ENCODE measurements at places on chromosomes 2 and 18. TPM values are rescaled to one million over a fixed set of nuclear protein-coding genes. Genes with fewer than 3 reads are reported as not detected.
A peak's percentile ranks its signal among the peaks of the same experiment; 100 is the strongest.

DNA sequence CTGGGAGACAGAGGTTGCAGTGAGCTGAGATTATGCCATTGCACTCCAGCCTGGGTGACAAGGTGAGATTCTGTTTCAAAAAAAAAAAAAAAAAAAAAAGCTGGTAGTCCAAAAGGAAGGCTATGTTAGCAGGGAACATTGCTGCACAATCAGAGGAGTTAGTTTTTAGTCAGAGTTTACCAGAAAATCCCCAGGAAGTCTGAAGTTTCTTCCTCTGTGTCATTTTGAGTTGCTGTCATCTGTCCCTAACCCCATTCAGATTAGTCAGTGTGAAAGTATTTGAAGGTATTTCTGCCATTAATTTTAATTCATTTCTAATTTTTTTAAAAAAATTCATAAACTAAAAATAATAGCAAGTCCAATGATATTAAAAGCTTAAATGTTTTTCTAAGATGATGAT, 33.5 kb upstream of the CERS6 start:
- no peak for DNase-seq

GRCh38 chr2:129877795-129878775, 101.4 kb upstream of the RAB6C start:
- peak; percentile 81 for DNase-seq

- DNase-seq: no peak
These were observed 142.9 kb upstream of the KLF7 start for GRCh38 chr2:207308519-207309224.

DNA sequence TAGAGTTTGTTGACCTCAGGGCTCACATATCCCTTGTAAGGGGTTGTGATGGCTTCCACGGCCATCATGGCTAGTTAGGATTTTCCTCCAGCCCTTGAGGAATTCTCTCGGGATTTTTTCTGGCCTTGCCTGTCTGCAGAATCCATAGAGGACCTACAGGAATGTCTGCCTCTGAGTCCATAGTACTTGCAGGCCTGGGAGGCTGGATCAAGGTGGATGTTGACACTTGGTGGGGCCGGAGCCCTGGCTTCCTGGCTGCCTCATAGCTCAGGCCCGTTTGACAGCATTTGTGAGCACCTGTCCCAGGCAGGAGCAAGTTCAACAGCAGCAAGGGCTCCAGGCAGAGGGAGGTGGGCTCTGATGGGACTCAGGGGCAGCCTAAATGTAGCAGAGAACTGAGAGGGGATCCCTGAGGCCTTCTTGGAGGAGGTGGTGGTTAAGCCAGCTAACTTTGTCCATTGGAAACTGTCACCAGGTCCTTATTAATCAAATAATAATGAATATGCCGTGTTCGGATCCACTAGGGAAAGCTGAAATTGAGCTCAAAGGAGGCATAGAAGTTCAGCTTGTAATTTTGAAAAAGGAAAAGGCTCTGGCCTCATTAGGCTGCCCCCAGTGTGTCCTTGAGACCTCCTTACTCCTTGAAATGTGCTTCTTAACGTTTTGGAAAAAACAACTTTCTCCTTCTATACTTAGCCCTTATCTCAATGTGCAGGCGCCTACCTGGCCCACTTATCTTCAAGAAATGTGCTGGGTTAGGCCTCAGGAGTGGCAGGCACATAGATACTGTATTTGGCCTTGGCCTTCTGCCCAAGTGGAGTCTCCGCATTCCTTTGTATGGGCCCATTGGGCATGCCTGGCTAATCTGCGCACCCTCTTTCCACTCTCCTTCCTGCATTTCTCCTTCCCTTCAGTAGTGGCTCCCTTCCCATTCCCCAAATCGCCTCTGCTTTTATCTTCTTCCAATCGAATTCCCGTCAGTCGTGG, 66.9 kb downstream of the HPCAL1 start:
- no peak for DNase-seq

- no peak for DNase-seq
These were observed 115.3 kb downstream of the FHOD3 start for GRCh38 chr18:36412778-36413177.

- no peak for DNase-seq
These were observed 24.2 kb upstream of the COX7A2L start for GRCh38 chr2:42385225-42385624.

DNA sequence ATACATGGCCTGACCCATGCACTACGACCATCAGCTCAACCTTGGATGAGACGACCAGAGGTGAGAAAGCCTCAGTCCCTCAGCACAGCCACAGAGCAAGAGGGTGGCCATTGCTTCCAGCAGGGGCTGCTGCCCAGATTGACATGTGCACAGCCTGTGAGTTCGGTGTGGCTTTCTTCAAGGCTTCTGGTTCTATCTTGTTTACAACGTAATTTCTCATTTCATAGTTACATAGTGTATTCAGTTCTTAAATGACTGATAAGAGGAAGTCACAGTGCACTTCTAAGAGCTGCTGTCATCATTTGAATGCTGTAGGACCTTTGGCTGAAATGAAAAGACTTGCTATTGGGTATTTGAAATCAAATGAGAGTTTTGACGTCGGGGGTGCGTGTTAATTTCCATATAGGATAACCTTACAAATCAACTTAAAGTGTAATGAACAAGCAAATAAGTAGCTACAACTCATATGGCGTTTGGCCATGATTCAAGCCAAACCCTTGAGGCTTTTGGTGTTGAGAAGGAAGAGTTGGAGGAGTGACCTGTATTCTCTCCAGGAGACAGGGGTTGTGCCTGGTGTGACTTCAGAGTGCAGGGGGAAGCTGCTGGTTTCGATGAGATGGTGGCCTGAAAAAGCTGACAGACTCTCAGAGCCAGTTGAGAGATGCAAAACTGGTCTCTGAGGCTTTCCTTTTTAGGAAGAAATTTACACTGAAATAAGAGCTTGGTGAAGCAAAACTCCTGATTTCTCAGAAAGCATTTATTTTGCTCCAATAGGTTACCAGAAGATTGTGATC, 51.0 kb downstream of the TSHZ1 start:
- DNase-seq: no peak

DNA sequence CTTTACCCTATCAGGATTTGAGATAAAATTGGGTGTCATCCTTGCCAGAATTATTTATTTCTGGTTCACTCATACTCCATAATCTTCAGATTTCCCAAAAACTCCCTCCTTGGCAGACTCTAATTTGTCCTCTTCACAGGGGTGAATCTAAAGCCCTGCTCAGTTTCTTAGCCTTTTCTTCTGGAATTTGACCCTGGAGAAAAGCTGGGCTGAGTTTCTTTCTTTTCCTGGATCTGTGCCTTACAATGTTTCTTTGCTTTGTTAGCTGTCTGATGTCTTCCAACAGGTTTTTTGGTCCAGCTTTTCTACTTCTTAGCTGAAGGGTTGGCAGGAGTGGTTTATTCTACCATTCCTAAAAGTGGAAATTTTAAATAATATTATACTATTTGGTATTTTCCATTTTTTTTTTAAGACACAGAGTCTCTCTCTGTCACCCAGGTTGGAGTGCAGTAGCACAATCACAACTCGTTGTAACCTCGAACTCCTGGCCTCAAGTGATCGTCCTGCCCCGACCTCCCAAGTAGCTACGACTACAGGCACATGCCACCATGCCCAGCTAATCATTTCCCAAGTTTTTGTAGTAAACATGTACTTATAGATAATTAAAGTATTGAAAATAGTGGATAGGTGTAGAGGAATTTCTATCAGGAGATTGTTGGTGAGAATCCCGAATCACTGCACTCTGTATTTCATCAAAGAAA, 138.4 kb upstream of the TWIST2 start:
- DNase-seq: no peak

GRCh38 chr18:59488899-59489298, 129.8 kb upstream of the LMAN1 start:
- no peak for DNase-seq

DNA sequence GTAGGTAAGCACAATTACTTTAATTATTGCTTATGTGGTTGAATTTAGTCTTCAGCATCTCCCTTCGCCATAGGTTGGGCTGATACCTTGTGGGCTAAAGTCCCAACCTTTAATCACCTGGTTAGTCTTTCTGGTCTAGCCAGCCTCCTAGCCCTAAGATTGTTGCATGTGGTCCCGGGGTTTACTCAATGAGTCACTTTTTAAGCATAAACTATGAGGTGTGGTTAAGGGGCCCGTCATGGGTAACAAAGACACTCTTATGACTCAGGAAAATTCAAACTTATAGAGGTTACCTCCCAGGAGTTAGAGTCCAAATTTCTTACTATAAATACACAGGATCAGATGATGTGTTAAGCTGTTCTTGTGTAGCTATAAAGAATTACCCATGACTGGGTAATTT, 841.6 kb downstream of the TRIB2 start:
- no peak for DNase-seq

Gene EVX2
- not detected for total RNA-seq

DNA sequence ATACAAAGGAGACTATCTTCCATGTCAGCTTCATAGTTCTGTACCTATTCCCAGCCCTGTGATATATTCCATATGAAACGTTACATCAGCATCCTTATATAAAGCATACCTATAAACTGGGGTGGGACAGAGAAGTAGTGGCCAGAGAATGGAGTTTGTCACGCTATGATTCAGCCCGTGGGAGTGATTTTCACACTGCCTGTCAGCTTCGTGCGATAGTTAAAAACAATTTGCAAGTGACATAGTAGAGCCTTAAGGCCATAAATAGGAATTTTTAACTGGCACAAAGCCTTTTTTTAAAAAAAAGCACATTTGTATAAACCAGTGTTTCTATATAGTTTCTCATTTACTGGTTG, 30.2 kb downstream of the PKP4 start:
- DNase-seq: no peak

GRCh38 chr18:629269-630150, 27.9 kb upstream of the TYMS start:
- DNase-seq: no peak

Gene CRYGC
- total RNA-seq: not detected

Gene CCDC85A
- total RNA-seq: 1.5 TPM

- DNase-seq: no peak
These were observed 620.2 kb upstream of the NETO1 start for GRCh38 chr18:73487966-73488365.

- DNase-seq: no peak
These were observed 1373.2 kb downstream of the SUCLG1 start for GRCh38 chr2:83085869-83086268.

Gene SERPINB13
- not detected for total RNA-seq

Gene CNTNAP5
- not detected for total RNA-seq

Gene COQ10B
- total RNA-seq: 24.3 TPM

Gene KCNG2
- not detected for total RNA-seq

DNA sequence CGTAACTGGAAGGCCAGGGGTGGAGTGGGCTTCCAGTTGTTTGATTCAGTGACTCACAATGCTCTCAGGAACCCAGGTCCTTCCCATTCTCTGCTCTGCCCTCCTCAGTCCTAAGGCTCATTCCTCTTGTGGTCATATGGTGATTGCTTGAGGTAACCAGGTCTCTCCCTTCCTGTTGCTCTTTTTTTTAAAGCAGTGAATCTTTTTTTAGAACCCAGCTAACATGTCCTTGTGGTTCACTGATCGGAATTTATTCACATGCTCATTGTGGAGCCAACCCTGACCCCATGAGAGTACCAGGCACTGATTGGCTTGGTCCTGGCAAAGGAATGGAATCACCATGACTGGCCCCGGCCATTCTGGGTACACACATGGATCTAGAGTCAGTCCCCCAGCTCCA, 7.4 kb downstream of the THNSL2 start:
- no peak for DNase-seq

- no peak for DNase-seq
These were observed 51.9 kb upstream of the SLC38A11 start for GRCh38 chr2:165007161-165007744.

Gene MC5R
- not detected for total RNA-seq

Gene MEIS1
- total RNA-seq: 0.86 TPM

DNA sequence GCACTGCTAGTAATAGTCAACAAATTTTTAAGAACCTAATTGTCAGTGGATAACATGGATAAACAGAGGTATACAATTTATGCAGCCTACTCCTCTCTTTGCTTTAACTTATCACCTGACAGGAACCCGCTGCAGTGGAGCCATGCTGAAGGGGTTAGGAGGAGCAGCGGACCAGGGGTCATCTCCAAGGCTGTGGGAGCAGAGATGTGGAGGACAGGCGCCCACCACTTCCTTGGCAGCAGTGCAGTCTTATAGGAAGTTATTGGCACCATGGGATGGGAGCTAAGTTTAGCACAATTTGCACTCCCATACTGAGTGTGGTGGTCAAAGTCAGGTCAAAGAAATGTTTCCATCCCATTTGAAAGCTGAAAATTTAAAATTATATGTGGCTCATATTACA, 35.6 kb downstream of the HDLBP start:
- no peak for DNase-seq

Gene GIGYF2
- total RNA-seq: 66.0 TPM

DNA sequence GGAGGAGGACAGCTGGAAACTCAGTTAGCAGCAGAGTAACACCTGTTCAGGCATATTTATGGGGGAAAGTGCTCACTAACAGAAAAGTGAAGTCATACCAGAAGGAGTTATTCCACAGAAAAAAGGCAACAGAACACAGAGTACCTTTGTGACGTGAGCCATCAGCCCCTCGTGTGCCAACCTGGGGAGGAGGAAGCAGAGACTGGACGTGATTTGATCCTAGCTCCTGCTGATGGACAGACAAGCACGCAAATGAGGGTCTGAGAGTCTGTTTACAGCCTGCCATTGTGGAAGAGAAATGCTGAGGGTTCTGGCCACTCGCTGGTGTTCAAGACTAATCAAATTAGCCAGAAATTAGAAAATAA, 120.7 kb downstream of the ZNF521 start:
- no peak for DNase-seq

Gene NT5C1B
- not detected for total RNA-seq

DNA sequence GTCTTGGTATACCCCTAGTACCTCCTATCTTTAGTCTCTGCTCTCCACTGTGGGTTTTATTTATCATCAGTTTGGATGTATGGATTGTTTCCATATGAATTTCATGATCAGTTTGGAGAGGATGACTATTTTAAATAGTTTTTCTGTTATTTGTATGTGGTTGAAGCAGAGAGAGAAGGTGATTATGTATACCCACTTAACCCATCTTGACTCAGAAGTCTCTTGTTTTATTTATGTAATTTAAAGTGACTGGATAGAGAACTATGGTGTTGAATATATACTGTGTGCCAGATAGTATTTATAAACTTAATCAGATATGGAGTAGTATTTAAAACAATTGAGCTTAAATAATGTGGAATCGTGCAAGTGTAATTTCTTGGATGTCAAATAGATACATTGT, 39.9 kb downstream of the SMAD4 start:
- no peak for DNase-seq

DNA sequence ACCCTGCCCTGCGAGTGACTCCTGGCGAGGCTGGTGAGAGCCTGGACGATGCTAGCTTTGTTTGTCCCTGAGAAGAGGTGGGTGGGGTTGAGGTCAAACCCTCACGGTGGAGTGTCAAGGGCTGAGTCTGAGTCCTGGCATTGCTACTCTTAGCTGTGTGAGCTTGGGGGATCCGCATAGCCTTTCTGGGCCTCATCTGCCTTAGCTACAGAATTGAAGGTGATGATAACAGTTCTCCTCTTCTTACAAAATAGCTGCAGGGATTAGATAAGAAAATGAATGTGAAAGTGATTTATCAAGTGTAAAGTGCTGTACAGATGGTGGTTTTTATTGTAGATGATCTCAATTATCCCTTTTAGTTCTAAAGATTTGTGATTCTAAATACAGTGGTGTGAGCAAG, 144.6 kb downstream of the LPIN1 start:
- peak; percentile 48 for DNase-seq
